ENCODE measurements at places on chromosomes 2 and 18.
A peak's percentile ranks its signal among the peaks of the same experiment; 100 is the strongest.

DNA sequence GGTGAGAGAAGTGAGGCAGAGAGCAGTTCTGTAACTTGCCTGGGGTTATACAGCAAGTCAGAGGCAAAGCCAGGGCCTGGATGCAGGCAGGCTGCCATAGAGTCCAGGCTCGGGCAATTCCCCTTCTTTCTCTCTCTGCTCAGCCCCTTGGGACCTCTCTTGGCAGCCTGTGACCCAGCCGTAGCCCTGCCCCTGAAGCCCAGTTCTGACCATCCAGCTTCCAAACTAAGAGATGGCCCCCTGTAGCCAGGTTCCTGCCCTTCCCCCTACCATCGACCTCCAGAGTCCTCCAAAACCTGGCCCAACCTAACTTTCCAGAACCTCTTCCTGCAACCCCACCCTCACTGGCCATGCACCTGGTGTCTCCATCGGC is 201.2 kb downstream of the CTIF start:
- no peak for DNase-seq

DNA sequence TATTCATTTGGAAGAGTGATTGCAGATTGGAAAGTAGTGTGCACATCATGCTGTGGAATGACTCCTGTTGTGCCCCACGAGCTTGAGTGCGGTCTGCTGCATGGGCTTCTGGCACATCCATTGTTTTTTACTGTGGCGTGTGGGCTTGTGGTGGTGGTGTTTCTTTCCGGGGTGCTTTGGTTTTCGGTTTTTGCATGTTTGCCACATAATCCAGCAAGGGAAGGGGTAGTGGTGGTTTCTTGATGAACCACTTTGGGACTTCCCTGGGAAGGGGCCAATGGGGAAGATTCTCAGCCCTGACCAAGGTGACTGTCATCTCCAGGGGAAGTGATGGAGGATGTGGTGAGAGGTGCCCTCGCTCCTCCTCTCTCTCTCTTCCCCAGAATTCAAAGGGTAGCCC is 57.0 kb downstream of the COA5 start:
- DNase-seq: peak; percentile 83

GRCh38 chr2:202079310-202079709 is 6.3 kb downstream of the KIAA2012 start:
- DNase-seq: no peak

DNA sequence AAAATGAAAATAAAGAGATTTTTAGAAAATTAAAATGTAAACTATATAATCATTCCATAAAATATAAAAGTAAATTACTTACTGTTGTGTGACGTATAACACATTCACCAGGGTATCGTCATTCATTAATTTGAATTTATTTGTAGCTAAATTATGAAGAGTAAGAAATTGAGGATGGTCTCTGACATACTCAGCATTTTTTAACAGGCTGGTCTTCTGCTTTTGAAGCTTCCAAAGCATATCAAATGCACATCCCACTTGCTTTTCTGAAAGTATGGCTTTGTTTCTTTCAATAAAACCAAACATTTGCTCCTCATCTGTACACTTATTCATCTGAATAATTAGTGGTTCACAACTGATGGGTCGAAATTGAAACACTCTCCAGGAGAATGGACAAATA is 2.1 kb downstream of the FASTKD1 start:
- DNase-seq: no peak

GRCh38 chr2:110674620-110675555 is 3.0 kb downstream of the BUB1 start:
- DNase-seq: peak; percentile 80

DNA sequence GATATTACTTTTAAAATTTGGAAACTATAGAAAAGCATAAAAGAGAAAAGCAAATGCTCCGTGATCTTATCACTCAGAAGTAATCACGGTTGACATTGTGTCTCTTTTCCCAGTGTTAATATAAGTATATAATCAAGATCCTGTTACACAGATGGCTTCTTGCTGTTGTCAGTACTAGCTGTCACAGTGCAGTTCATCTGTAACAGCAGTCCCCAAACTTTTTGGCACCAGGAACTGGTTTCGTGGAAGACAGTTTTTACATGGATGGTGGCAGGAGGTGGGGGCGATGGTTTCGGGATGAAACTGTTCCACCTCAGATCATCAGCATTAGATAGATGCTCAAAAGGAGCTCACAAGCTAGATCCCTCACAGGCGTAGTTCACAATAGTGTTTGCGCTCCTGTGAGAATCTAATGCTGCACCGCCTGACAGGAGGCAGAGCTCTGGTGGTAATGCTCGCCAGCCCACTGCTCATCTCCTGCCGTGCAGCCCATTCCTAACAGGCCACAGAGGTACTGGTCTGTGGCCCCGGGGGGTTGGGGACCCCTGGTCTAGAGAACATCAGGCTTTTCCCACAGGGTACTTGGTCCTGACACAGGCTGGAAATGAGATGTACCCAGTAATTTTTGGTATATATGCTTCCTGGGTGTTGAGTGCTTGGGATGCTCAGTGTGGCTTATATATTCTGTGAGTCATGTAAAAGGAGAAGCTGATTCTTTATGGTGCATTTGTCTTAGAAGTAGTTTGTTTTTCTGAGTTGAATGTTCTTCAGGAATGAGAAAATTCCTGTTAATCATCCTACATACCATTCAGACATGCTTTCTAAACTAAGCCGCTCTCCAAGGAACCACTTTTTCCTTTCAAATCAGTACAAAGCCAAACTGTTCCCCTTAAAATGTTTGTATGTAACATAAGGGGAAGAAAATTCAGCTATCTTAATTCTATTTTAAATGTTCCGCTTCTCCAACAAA is 121.8 kb downstream of the NCK2 start:
- DNase-seq: no peak

GRCh38 chr2:14569294-14569693 is 63.2 kb upstream of the LRATD1 start:
- no peak for DNase-seq

GRCh38 chr2:24672589-24672988 is 120.6 kb downstream of the PTRHD1 start:
- DNase-seq: peak; percentile 33

DNA sequence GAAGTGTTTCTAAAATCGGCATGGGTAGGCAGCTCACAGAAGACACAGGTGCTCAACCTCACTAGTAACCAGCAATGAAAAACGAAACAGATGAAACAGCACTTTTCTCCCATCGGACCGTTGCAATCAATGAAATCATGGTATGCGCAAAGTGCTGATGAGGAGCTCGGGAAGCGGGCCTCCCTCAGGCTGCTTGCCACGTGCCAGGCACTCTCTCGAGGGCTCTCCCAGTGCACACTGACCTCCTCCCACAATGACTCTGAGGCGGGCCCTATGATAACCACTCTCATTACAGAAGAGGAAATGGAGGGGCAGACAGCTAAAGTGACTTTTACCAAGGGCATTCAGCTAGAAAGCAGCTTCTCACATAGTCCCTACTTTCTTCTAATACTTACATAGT is 3.8 kb upstream of the ANKRD23 start:
- DNase-seq: no peak

- no peak for DNase-seq
Observed at GRCh38 chr2:201135386-201135785, 19.4 kb downstream of the CFLAR start.

DNA sequence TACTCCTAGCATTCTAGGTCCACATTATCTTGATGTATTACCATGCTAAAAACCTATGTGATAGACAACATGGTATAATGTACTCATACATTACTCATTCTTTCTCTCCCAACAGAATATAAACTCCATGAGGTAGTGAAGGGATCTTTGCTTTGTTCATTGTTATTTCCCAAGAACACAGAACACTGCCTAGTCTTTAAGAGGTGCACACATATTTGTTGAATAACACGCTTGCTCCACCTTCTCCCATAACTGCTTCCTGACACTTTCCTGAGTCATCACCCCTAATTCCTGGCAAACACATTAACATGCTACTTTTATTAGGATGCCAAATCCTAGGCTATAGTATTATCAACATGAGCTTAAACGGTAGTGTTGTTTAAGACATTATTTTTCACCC is 41.3 kb downstream of the REV1 start:
- no peak for DNase-seq

GRCh38 chr18:79522451-79523205 is 126.9 kb downstream of the NFATC1 start:
- peak; percentile 71 for DNase-seq

DNA sequence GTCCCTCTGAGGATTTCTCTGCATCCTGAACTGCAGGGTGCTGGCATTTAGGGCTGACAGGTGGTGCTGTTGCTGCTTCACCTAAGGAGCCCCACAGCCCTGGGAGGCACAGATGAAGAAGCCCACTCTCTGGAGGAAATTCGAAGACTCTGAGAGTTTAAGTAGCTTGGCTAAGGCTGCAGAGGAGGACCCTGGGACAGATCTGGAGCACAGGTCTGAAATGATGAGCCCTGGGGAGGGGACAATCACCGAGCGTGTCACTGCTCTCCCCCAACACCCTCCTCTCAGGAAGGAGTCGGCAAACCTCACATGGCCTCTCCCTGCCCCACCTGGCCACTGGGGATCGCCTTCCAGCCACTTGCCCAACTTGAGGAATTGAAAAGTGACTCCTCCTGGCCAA is 18.6 kb downstream of the CYP27C1 start:
- no peak for DNase-seq

DNA sequence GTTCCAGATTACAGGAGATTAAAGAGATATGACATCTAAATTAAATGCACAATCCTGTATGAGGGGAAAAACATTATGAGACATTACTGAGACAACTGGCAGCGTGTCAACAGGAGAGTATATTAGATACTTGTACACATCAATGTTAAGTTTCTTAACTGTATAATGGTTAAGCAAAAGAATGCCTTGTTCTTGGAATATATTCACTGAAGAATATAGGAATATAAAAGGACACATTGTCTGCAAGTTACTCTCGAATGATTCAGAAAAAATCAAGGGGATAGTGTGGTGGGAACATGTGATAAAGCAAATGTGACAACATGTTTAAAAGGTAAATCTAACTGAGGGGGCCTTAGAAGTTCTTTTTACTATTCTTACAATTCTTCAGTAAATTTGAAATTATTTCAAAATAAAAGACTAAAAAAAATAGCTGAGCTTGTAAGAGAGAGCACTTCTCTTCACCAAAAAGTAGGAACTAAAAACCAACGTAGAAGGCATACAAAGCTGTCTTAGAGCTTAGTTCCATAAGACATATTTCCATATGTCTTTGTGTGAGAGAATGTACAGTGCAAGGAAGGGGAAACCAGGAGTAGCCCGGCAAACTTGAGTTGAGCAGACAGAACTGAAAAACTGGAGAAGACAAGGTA is 7.5 kb downstream of the WDPCP start:
- no peak for DNase-seq

DNA sequence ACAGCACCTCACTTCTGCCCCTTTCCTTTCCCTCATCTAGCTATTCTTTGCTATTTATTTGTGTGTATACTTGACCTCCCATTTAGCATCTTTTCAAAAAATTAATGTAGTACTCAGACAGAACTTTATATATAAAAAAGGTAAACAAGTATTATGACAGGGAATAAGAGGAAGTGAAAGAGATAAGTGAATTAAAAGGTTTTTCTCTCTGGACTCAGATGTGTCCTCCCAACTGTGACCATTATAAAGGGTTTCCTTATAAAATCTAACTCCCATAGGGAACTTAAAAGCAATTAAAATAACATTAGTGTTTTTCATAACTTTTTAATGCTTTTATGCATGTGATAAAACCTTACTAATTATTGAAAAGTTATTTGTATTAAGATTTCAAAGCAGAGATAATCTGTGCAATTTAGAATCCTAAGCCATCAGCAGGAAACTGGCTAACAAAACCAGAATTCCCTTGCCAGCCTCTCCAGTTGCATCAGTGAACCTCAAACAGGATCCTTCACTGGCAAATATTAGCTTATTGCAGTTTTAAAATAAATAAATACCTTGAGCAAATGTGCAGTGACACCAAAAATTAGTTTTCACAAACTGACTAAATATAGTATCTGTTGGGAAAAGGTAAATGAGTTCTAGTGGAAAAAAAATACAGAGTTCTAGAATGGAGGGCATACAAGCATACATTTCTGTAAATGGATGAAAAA is 930.7 kb downstream of the BCL11A start:
- no peak for DNase-seq

DNA sequence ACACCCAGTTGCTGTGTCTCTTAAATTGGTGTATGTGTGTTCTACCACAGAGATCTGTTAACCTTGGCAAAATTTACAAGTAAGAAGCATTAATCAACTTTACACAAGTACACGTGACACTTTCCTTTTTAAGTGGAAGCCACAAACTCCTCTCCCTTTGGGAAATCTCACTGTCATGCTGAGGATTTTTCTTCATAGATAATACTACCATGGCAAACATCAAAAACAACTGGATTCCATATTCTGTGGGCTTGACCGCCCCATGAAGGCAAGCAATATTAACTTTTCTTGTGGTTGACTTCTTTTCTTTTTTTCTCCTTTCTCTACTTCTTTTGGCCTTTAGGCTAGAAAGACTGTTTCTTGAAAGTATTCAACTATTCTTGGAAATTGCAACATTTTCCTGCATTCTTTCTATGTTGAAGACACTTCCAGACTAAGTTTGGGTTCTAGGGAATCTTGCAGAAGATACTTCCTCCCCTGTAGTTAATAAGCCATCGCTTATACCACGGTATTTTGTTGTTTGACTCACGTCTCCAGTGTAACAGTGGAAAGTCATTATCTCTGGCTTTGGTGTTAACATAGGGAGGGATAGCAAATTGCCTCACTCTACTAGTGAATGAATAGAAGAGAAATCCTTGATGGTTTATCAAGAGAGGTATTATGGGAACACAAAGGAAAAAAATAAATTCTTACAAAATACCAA is 79.5 kb downstream of the SLC8A1 start:
- DNase-seq: no peak

GRCh38 chr18:22132763-22133162 is 36.6 kb upstream of the GATA6 start:
- DNase-seq: no peak

- no peak for DNase-seq
Observed at GRCh38 chr18:36650266-36650665, 178.5 kb downstream of the TPGS2 start.

DNA sequence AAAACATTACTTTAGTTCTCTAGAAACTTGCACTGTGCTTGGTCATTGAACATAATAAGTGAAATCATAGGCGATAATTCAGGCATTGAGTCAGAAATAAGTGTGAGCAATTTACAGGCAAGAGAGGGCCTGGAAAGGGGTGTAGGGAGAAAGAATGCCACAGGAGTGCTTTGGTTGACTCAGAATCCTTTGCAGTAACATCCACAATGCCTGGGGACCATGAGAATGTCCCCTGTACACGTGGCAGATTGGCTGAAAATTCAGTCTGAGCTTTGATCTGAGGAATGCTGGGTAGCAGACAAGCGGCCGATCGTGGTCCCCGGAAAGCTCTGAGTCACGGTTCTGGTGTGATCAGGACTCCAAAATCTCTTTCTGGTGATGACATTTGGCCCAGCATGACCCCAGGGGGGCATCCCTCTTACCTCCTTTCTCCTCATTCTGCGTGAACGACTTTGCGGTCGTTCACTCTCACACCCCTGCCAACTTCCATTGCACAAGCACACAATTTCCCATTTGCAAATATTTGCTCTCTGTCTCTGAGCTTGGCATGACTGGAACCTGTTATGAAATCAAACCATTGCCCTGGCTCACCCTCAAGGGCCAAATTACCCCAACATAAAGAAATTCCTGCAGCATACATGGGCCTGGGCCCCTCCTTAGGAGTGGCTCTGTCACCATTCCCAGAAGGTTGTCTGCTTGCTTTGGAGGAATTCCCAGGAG is 305.0 kb upstream of the EPAS1 start:
- no peak for DNase-seq

- DNase-seq: peak; percentile 71
Observed at GRCh38 chr2:74334931-74335333, 8.3 kb downstream of the SLC4A5 start.

Data from activated CD4-positive, alpha-beta T cell treated with anti-CD3 and anti-CD28 coated beads, Interleukin-10, Interleukin-2, amounts not matched to agents 100 ng/mL and 50 ng/mL, durations not matched to agents 16 hours and 8 hours (primary cell).